Foreskin fibroblast (primary cell): ENCODE measurements at places on chromosomes 4 and X.

DNA sequence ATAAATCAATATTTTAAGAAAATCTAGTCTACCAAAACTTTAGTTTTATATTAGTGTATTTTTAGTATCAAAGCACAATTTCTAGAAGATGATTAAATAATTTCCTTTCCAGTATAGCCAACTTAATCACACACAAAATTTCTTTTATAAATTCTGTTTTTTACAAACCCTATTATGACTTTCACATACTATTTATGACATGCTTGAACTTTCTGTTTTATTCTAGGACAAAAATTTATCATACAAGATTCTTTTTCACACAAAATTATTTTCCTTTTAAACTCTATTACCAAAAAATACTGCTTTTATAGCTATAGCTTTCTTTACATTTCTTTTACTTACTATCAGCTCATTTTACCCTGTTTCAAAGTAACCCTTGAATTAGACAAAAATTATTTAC is 149.5 kb downstream of the OR13H1 start:
- DNase-seq, result no peak

- no peak for DNase-seq
Observed at GRCh38 chrX:9988762-9989161, 21.6 kb downstream of the CLDN34 start.

DNA sequence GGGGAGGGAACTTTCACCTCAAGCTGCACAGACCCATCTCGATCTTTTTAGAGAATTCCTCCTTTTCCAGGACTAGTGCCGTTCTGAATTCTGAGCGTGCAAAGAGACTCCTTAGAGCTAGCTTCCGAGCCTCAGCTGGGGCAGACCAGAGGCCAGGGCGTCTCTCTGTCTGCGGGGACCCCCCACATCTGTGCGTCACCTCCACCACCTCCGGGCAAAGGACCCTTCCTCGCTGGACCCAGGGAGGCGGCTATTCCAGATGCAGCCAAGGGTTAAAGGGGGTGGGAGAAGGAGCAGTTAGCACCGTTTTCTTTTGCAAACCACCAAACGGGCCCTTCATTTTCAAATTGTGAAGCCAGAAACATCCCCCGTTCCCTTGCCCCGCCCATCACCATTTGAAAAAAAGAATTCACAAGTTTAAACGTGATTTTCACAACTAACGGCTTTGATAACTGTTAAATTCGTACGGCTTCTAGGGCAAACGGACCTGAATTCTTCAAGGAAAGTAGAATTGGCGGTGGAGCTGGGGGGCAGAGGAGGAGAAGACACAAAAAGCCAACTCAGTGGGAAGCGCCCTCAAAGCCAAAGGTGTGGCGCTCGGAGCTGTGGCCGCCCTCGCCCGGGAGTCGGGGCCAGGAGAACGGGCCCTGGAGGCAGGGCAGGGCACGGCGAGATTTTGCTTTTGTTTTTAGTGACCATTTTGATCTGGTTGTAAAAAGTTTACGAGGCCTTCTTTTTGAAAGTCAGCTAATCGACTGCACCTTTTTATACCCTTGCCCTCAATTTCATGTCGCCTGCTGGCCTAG is 3.3 kb upstream of the PDGFRA start:
- peak; percentile 68 for DNase-seq

GRCh38 chr4:186032259-186032658 is 36.7 kb upstream of the TLR3 start:
- no peak for DNase-seq

DNA sequence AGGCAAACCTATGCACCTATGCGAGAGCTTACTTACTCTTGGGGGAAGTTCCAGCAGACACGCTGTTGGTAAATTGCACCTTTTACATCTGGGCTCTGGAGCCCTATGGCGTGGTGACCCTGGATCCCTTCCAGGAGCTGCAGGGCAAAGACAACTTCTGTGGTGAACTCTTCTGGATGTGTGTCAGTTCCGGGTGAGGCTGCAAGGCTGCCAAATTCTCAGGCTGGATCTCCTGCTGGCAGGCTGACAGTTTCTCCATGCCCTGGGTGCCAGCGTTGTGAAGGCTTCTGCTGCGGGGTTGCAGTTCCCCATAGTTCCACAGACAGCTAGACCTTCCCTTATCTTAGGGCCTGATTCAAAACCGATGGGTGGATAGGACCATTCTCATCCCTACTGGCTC is 37.9 kb downstream of the RAP2C start:
- DNase-seq, result no peak

- peak; percentile 74 for DNase-seq
Observed at GRCh38 chr4:168480931-168481611, 779 bp upstream of the DDX60L start.

DNA sequence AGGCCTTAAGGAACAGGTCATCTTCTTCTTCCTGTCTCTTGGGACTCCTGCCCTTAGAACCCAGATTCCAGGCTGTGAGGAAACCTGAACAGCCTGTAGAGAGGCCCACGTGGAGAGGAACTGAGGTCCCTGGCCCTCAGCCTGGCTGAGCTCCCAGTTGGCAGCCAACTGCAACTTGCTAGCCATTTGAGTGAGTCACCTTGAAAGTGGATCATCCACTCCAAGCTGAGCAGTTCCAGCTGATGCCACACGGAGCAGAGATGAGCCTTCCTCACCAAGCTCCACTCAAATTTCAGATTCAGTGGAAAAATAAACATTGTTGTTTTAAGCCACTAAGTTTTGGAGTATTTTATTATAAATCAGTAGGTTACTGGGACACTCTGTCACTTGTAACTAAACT is 392.5 kb downstream of the BCOR start:
- DNase-seq, result peak; percentile 90

- no peak for DNase-seq
Observed at GRCh38 chr4:85828027-85828890, 353.3 kb downstream of the ARHGAP24 start.

GRCh38 chr4:65083076-65083475 is 587.2 kb downstream of the EPHA5 start:
- no peak for DNase-seq

GRCh38 chrX:65574356-65574755 is 39.8 kb upstream of the LAS1L start:
- no peak for DNase-seq

DNA sequence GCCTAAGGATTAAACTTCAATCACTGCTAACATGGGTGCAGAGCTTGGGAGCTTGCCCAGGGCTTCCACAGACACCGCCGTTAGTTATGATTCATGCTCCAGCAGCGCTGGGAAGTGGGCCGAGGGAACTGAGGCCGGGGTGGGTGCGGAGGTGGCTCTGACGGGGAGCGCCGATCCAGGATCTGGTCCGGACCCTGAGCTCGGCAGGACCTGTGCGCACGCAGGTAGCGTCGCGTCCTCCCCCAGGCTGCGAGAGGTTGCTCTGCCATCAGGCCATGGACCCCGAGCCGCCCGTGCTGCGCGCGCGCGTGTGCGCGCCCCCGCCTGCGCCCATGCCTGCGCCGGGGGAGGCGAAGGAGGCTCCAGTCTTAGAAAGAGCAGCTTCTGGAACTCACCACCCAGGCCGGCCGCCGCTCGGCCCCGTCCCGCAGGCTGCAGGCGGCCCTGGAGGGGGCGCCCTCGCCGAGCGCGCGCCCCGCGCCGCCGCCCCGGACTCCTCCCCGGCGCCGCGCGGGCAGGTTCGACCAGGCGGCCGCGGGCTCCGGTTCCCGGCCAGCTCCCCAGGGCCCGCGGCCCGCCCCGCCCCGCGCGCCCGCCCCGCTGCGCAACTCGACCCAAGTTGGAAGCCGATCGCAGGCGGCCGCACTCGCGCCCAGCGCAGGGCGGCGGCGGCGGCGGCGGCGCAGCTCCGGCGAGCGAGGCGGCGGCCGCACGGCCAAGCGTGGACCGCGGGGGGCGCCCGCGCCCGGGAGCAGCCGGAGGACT is 732 bp upstream of the ADRA2C start:
- peak; percentile 21 for DNase-seq

DNA sequence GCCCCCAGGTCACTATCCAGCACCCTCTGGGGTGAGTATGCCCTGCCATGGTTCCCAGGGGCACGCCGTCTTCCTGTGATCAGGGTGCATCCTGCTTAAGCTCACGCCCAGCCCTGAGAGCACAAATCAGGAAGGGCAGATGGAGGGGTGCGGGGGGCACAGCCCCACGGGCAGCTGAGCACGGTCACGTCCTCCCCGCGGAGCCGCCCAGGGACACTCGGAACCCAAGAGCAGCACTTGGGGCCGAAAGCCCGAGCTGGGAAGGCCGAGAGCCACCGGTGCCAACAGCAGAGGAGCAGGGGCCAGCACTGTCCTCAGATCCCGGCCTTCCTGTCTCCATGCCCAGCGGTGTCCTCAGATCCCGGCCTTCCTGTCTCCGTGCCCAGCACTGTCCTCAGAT is 21.5 kb downstream of the NELFA start:
- DNase-seq, result no peak

DNA sequence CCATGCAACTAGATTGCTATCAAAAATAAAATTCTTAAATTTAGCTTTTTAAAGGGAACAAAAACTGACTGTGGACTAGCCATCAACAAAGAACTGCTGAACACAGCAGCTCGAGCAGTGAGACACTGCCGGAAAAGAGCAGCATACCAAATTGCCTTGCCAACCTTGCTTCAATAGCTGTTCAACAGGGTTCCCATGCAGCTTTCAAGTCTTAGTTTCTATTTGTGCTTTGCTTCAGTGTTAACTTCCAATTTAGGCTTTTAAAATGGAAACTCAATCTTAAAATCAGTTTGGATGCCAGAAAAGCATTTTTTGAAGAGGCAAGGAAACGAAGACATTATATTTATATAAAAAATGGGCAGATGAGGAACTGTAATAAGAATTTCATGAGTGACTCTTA is 463.4 kb upstream of the MAGEB18 start:
- no peak for DNase-seq

- no peak for DNase-seq
Observed at GRCh38 chr4:80268936-80269335, 2.5 kb downstream of the FGF5 start.

DNA sequence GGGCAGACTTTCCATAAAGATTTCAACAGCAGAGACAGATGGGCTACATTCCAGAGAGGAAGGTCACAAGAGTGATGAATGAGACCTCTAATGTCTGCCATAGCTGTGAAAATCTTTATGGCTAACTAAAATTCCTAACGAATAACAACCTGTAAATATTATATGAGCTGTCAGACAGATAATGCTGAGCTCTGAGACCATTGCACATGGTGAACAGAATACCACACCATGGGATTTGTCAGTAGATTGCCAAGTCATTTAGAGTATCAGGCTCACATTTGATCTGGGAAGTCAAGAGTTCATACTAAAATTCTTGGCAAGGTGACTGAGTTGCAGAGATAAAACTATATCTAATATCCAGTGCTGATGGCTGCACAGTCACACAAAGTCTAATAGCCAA is 259.2 kb upstream of the FTHL17 start:
- DNase-seq, result no peak

DNA sequence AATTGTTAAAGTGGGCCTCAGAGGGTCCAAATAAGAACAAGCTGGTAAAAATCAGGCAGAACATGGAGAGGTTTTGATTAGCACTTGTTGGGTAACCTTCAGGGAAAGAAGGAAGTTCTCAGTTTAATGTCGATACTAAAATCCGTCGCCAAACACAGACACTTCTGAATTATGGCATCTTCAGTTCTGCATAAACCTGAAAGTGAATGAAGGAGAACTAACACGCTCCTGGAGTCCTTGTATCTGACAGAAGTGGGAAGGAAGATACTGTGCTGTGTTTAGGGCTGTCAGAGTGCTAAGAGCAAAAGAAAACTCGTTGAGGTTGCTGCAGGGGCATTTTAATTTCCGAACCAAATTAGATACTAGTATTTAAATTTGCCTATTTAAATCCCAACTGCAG is 106.2 kb downstream of the TMA16 start:
- DNase-seq, result no peak

GRCh38 chr4:73770917-73771316 is 30.5 kb downstream of the CXCL8 start:
- no peak for DNase-seq

GRCh38 chr4:55545641-55546505 is 836 bp downstream of the CLOCK start:
- DNase-seq, result peak; percentile 73

- DNase-seq, result no peak
Observed at GRCh38 chr4:87211249-87211952, 9.0 kb downstream of the KLHL8 start.

DNA sequence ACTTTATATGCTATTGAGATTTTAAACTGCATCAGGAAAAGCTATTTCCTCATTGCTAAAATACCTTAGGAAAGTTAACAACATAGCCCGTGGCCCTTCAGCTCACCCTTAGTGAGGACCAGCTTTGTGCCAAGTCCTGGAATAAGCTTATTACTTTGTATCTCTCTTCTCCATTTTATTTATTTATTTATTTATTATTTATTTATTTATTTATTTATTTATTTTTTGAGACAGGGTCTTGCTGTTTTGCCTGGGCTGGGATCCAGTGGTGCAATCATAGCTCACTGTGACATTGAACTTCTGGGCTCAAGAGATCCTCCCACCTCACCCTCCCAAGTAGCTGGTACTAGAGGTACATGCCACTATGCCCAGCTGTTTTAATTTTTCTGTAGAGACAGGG is 6.3 kb downstream of the RHOXF1 start:
- no peak for DNase-seq

GRCh38 chr4:184838249-184839074 is 12.7 kb upstream of the ACSL1 start:
- no peak for DNase-seq

- peak; percentile 16 for DNase-seq
Observed at GRCh38 chrX:44874420-44875184, 1.6 kb downstream of the KDM6A start.

DNA sequence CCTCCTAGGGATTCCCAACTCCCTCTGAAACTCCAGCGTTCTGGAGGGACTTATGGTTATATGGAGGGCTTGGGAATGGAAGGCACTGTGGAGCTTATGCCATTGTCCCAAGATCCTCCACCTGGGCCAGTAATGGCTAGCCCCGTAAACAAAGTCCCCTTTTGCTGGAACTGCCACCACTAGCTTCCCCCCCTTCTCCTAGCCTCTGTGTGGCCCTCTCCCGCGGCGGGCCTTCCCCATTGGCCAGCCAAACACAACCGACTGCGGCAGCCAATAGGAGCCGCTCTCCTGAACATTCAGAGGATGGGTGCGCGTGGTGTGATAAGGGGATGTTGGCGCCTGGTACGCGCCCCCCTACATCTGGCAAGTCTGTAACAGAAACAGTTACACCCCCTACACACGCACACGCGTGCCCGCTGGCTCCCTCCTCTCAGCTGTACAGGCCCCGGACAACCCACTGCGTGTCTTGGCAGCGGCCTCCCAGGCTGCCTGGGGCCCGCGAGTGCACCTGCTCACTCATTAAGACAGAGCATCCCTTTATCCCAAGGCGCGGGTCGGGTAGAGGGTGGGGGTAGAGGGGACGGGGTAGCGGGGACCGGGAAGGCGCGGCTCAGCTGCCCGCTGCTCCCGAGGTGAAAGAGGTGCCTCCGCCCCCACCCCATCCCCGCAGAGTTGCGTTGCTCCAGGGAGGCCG is 863 bp upstream of the RAB33A start:
- DNase-seq, result no peak

GRCh38 chrX:154594491-154594890 is 9.6 kb downstream of the CTAG1A start:
- DNase-seq, result no peak

DNA sequence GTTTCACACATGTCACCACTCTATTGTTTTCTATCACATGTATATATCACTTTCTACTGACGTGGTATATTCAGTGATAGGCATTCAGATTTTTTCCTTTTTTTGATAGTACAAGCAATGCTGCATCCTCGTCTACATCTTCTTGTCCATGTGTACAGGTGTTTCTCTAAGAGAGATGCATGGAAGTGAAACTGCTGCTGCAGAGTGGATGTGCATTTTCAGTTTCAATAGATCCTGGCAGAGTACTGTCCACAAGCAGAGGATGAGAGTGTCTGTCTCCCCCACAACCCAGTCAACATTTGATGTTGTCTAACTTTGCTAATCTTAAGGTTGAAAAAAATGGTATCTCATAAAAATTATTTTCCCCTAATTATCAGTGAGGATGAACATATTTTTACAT is 194.0 kb upstream of the CASK start:
- DNase-seq, result no peak
